Choroid plexus epithelial cell (primary cell): ENCODE measurements at places on chromosomes 1 and 21.

DNA sequence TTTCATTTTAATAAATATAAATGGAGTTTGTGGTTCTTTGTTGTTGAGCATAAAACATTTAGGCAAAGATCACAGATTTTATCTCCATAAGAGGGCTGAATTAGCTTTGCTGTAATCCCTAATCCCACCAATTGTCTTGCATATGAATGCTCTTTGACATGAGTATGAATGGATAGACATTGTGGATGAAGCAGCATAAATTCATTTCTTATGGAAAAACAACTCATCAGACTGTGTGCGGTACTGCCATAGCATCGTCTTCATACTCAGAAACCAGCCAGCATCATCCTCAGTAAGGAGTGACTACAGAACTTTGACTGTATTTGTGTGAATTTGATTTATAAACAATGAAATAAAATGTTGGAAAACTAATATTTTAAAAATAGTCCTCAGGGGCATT, 19.6 kb downstream of the SON start:
- DNase-seq = no peak

DNA sequence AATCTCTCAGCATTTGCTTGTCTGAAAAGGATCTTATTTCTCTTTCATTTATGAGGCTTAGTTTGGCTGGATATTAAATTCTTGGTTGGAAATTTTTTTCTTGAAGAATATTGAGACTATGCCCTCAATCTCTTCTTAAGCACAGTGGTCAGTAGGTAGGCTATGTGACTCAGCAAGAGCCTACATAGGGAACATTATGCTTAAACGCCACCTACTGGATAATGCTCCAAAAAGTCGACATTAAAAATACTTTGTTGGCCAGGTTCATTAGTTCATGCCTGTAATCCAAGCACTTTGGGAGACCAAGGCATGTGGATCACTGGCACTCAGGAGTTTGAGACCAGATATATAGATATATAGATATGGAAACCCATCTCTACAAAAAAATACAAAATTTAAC, 678.0 kb upstream of the USP24 start:
- peak; percentile 86 for DNase-seq

DNA sequence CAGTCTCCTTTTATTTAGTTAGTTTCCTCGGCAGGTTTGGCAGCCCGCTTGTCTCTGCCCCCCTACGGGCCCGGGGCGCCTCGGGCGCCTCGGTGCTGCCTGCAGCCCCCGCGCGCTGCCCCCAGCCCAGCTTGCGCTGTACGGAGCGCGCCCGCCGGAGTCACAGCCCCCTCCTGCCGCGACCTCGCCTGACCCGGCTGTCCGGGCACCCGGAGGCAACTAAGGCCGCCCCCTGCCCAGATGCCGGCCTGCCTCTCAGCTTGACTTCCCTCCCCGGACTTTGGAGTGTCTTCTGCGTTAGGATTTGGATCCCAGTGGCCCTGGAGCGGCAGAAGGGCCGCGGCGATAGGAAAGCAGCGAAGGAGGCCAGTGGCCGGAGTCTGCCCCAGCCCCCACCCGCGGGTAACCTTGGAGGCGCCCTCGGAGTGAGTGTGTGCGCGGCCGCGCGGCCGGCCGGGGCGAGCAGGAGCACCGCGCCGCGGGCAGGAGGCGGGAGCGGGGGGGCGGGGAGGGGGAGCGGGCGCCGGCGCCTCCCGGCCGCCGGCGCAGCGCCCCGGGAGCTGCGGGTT, 7.6 kb downstream of the CDKN2C start:
- peak; percentile 20 for DNase-seq

DNA sequence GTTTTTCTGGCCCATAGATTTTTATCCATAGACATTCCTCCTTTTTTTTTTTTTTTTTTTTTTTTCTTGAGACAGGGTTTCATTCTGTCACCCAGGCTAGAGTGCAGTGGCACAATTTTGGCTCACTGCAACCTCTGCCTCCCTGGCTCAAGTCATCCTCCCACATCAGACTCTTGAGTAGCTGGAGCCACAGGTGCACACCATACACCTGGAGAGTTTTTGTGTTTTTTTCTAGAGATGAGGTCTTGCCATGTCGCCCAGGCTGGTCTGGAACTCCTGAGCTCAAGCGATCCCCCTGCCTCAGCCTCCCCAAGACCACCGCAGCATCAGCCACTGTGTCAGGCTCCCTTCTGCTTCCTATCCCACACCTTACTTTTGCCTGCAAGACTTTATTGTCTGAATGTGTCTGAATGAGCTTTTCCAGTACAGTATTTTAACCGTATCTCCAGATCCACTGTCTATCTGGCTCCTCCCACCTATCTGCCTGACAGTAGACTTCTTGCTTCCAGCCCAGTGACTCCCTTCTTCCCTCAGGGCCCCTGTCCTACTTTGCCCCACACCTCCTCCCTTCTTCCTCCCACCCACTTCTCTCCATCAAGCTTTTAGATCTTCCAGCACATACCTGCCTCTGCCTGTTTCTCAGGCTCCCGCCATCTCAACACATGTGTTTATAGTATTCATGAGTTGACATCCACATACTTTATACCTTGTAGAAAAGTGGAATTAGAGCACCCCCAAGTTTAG, 6.1 kb downstream of the C1orf21 start:
- no peak for DNase-seq

- no peak for DNase-seq
These were observed 3.3 kb upstream of the LPAR3 start for GRCh38 chr1:84896279-84896678.

GRCh38 chr1:72670902-72671301, 388.6 kb upstream of the NEGR1 start:
- DNase-seq = no peak

- peak; percentile 83 for DNase-seq
These were observed 16.5 kb upstream of the PKP1 start for GRCh38 chr1:201266774-201267173.

DNA sequence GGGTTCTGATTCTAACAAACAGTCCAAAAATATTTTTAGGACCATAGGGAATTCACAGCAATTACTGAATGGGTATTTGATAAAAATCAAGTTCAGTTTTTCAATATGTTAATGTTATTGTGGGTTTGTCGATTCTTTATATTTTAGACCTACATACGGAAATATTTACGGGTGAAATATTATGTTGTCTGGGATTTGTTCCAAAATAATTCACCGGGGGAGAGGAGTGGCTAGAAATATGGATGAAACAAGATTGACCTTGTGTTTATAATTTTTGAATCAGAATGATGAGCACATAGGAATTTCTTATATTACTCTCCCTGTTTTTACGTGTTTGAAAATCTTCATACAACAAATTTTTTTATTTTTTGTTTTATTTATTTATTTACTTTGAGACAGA, 56.7 kb upstream of the USP1 start:
- no peak for DNase-seq

DNA sequence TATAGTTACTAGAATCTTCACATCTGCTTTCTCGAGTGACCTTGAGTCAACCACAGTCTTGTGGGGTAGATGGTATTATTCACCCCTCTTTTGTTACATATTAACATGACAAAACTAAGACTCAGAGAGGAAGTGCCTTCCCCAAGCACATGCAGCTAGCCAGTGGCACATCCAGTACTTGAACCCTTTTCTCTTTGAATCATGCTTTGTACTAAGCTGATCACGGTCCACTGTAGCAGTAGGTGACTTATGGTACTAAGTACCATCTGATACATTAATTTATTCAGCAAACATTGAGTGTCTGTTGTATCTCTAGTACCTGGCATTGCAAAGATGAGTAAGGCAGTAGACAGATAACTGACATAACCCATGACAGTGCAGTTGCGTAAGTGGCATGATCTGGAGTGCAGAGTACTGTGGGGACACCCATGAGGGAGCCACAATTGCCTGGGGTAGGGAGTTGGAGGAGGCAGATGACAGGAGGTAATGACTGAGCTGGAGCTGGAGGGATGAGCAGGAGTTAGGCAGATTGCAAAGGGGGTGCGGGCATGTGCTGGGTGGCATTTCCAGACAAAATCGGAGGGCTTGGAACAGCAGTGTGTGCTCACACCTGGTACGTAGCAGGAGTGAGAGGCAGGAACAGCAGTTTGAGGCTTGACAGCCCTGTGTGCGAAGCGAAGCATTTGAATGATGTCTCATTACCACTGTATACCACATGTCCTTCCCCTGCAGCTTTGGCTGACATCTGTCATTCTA, 29.8 kb downstream of the UCK2 start:
- peak; percentile 21 for DNase-seq

GRCh38 chr1:116020668-116021272, 44.5 kb downstream of the SLC22A15 start:
- DNase-seq = peak; percentile 80

- no peak for DNase-seq
These were observed 892.6 kb downstream of the MRPL39 start for GRCh38 chr21:24714646-24715200.

DNA sequence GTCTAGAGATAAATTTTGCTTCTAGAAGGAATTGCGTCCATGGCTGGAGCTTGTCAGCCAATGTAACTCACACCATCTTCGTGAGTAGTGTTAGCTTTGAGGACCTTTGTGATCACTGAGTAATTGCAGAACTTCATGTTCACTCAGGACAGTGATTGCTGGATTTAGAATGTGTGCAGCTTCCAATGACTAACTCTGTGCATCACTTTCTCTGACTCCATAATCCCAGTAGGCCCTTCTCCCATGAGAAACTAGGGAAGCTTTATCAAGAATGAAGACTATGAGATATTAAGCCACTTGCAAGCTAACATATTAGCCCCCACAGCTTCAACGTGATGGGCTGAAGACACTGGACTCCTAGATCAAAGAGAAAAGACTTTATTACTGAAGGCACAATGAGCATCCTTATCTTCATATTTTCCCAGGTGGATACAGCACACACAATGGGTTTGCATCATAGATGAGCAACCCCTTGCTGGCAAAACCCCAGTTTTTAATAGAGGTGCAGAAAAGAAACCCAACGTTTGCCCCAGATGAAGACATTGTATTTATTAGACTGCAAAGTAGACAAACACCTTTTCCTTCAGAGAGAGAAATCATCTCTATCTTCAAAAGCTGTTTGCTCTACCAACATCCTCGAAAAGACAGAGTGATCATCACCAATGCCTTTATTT, 561.0 kb downstream of the LTN1 start:
- DNase-seq = no peak

DNA sequence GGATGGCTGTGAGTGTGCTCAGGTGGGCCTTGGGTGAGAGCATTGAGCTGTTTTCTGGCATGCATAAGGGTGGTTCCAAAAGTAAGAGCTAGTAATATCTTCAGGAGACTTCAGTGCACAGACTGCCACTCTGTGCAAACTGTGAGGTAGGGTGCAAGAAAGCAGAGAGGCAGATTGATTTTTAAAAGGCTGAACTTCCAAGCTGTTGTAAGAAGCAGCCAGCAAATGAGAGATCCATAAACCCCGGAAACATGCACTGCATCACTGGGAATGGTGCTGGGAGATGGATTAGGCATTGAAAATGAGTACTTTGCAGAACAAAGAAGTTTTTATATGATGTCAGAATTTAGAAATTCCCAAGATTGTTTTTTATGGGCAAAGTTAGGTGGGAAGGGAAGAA, 255.4 kb downstream of the TNR start:
- DNase-seq = no peak

GRCh38 chr1:4944911-4945310, 290.5 kb downstream of the AJAP1 start:
- no peak for DNase-seq

GRCh38 chr21:14528815-14529214, 17.3 kb downstream of the SAMSN1 start:
- no peak for DNase-seq

DNA sequence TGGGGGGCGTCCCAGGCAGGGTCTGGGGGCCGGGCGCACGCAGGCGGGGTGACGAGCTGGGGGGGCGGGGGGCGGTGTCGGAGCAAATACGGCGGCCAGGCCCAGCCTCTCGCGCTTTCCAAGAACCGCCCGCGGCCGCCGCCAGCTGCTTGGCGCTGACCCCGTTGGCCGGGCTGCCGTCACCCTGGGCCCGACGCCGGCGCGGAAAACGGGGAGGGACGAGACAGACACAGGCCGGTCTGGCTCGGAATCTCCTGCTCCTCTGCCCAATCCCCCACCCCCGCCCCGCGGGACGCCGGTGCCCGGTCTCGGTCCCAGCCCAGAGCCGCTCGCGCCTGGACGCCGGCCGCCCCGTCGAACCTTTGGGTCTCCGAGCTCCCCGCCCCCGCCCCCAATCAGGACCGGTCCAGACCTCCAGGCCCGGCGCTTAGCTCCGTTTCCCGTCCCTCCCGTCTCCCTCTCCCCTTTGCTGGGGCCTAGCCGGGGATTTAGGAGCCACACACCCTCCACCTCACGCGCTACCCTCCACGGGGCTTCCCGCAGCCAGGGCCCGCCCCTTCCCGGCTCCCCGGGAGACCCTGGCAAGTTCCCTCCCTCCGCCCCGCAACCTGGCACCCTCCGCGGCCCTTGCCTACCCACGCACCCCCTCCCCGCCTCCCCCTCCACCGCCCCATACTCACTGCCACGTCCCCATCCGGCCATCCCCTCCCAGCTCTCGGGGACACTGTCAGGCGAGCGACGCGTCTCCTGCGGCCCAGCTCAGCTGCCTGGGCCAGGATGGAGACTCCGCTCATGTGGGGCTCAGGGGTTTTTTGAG, 800 bp upstream of the MMP23B start:
- peak; percentile 35 for DNase-seq

- peak; percentile 6 for DNase-seq
These were observed 220.8 kb downstream of the SLC35F3 start for GRCh38 chr1:234125283-234125682.

DNA sequence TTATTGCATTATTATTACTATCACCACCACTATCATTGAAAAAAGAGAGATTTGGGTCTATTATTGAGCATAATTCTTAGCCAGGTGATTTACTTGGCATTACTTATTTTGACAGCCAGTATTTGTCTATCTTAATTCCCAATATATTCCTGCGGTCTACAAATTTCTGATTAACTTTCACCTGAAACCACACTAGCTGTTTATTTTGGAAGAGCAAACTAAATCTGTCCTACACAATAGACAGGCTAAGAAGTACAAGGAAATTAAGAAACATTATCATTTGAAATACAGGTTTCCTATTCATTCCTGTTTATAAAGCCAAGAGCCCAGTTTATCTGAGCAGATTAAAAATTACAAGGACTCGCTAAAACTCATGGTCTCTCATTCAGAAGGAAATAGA, 6.9 kb upstream of the LYST start:
- no peak for DNase-seq

DNA sequence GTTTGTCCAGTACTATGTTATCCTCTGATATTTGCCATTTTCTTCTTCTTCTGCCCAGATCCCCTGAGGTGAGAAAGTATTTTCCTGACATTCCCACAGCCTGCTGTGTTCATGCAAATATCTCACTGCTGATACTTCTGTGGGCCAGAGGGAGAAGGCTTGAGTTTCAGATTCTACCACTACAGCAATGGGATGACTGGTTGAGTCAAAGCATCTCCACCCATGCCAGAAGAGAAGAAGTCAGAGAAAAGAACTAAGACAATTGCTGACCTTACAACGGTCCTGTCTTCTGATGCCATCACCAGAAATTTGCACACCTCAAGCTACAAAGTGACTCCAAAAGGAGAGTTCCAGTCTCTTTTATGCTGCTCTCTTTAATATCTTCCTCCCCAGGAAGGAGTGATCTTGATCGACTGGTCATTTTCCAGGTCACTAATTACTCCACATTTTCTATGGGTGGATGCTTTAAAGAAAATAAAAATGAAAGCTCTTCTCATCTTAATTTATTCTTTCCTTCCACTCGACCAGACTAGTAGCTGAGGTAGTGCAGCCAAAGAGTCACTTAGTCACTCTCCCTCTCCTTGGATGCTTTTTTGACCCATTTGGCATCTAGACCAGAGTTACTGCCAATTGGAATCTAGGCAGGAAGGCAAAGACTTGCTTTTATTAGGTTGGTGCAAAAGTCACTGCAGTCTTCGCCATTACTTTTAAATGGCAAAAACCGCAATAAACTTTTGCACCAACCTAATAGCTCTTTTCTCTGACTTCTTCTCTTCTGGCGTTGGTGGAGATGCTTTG, 195.1 kb downstream of the PTPRC start:
- DNase-seq = no peak
